ENCODE measurements at places on chromosomes 11 and 22.

- peak; percentile 36 for DNase-seq
Observed at GRCh38 chr11:83836883-83837654, 550.9 kb upstream of the CCDC90B start.

GRCh38 chr22:23767673-23768548 lies at the start of gene CHCHD10:
Gene CHCHD10 (minus strand): TSS chr22:23767972. CDS start chr22:23767874, 98 bp downstream.
- peak; percentile 74 for DNase-seq

- DNase-seq, result no peak
Observed at GRCh38 chr22:30694171-30694639, 469 bp upstream of the OSBP2 start.

- DNase-seq, result no peak
Observed at GRCh38 chr11:14331476-14332136, 27.4 kb downstream of the RRAS2 start.

- no peak for DNase-seq
Observed at GRCh38 chr11:116424615-116425261, 348.0 kb downstream of the BUD13 start.

DNA sequence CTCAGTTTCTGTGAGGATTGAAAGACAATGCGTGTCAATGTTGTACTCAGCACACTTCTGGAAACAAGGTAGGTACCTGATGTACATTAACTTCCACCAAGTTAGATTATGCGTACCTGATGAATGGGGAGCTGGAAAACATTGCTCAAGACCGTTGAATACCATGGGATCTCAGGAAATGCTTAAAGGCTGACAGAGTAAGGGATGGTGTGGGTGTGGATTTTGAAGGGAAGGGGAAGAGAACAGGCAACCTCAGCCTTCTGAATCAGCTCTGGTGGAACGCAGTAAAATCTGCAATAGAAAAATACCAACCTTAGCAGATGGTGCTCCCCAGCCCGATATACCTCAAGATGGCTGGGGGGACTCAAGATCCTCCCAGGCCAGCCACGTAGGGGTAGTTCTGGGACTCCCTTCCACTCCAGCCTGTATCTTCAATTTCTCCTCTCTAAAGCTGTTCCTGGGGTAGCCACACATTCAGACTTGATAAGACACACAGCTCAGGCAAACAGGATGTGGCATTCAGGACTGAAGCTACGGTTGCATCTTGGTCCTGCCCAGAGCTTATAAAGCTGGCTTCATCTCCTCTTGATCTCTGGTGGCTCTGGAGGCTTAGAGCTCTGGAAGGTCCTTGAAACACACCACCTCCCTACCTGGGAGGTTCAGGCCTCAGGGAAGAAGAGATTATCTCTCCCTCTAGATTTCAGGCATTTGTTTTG lies 111.8 kb downstream of the CTNND1 start:
- DNase-seq, result no peak

DNA sequence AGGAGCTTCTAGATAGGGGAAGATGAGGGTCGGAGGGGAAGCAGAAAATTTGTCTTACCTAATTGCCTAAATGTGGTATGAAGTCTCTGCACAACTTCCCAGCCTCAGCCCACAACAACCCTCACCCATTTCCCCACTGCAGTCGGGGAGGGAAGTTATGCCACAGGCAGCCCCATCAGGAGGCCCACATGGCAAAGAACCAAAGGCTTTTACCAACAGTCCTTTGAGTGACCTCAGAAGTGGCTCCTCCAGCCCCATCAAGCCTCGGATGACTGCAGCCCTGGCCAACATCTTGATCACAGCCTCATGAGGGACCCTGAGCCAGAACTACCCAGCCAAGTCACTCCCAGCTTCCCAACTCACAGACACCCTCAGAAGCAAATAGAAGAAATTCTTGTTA lies 54.8 kb downstream of the CHST1 start:
- DNase-seq, result no peak

GRCh38 chr11:38824573-38824972 lies 2226.5 kb upstream of the RAG2 start:
- peak; percentile 5 for DNase-seq

GRCh38 chr22:21712751-21713427 lies 22.7 kb downstream of the YPEL1 start:
- DNase-seq, result peak; percentile 77

DNA sequence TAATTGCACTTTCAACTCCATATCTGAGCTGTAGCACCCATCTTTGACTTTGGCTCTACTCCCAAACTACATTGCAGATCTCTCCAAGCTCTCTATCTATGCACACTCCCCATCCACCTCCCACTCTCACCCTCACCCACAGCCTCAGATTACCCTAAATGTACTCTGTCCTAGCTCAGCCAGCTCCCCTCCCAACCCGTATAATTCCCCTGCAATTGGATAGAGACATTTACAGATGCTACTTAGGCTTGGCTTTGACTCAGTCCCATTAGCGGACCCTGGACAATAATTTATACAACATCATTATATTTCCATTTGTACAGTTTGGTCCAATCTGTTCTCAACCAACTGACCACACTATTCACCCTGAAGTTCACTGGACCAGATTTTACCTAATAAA lies 338.9 kb upstream of the ANO3 start:
- DNase-seq, result no peak

GRCh38 chr11:3123761-3124733 lies 41.1 kb downstream of the OSBPL5 start:
- DNase-seq, result peak; percentile 95

GRCh38 chr11:116262370-116262769 lies 510.4 kb downstream of the BUD13 start:
- DNase-seq, result no peak

GRCh38 chr11:128219731-128220120 lies 367.6 kb downstream of the ETS1 start:
- no peak for DNase-seq

DNA sequence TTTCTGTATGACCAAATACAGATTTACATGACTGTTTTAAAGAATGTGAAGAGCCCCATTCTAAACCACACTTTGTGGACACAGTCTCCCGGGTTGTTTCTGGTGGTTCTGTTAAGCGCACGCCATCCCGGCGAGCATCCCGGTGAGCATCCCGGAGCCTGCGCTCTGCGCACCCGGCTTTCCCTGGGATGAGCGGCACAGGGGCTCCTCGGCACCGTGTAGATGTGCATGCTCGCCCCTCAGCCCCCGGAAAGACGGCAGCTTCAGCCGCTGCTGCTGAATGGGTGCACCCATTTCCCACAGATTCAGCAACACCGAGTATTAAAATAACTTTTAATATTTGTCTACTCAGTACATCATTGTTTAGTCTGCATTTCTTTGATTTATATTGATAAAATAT lies 36.0 kb downstream of the GLB1L2 start:
- no peak for DNase-seq
